ENCODE measurements at places on chromosomes 12 and 14. TPM values are rescaled to one million over a fixed set of nuclear protein-coding genes. Genes with fewer than 3 reads are reported as not detected.

GRCh38 chr12:39930101-39930500 is 175.8 kb downstream of the SLC2A13 start:
- H3K27ac ChIP-seq: no peak overlapping the region
- H3K4me3 ChIP-seq: no peak overlapping the region
- DNase-seq: no peak
- H3K4me1 ChIP-seq: no peaks in the 10 kb centered on the region
- H3K36me3 ChIP-seq: no peaks in the 10 kb centered on the region
- no peaks in the 10 kb centered on the region for H3K27me3 ChIP-seq

DNA sequence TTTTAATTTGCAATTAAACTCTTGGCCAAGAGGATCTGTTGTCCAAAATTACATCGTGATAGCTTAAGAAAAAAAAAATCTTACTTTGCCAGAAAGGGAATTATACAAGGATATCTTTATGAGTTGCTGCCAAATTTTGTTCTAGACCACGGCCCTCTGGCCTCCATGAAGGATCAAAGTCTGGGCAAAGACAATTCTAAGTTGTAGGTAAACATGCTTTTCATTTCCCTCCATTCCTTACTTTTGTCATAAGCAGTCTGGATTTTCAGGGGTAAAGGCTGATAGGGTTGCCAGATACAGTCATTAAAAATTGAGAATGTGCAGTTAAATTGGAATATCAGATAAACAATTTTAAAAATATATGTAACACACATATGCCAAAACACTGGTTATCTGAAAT is 135.1 kb downstream of the MON2 start:
- no peaks in the 10 kb centered on the region for H3K4me1 ChIP-seq
- DNase-seq: no peak

DNA sequence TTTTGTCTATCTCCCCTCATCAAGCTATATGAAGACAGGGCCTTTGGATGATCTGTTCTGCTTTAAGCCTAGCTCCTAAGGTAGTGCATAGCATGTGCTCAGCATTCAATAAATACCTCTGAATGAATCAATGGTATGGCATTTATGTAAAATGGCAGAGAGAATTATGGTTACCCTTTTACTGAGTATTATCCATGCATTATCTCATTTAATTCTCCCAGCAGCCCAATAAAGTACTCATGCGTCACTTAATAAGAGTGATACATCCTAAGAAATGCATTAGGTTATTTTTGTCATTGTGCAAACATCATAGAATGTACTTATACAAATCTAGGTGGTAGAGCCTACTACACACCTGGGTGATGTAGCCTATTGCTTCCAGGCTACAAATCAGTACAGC is 269.7 kb downstream of the KSR2 start:
- no peak overlapping the region for H3K4me3 ChIP-seq
- no peaks in the 10 kb centered on the region for H3K27me3 ChIP-seq
- no peaks in the 10 kb centered on the region for H3K4me1 ChIP-seq

DNA sequence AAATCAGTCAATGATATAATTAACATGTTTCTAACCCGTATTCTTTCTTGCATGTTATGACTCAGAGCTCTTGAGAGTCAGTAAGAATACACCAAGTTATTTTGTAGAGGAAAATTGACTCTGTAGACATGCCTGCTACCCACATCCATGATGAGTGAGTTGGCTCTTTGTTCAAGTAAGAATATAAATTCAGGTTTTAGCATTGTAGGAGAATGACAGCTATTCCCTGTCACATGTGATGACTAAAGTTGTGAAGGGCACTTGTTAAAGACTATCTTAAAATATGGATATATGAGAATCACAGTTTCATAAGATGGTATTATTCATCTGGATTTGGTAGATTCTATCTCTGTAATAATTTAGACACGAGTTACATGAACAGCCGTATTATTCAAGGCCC is 209.1 kb downstream of the CCDC59 start:
- H3K4me1 ChIP-seq: no peaks in the 10 kb centered on the region
- no peaks in the 10 kb centered on the region for H3K27me3 ChIP-seq
- no peak overlapping the region for H3K27ac ChIP-seq
- H3K36me3 ChIP-seq: no peaks in the 10 kb centered on the region

SRRM4 gene
- not detected for polyA plus RNA-seq

NKX2-1 gene
- polyA plus RNA-seq: not detected

SLC38A4 gene
- polyA plus RNA-seq: 2.3 TPM

ESPL1 gene
- polyA plus RNA-seq: 9.2 TPM

Measured in IMR-90 (cell line).